T follicular helper cell (primary cell): ENCODE measurements at places on chromosomes 2 and 18.

DNA sequence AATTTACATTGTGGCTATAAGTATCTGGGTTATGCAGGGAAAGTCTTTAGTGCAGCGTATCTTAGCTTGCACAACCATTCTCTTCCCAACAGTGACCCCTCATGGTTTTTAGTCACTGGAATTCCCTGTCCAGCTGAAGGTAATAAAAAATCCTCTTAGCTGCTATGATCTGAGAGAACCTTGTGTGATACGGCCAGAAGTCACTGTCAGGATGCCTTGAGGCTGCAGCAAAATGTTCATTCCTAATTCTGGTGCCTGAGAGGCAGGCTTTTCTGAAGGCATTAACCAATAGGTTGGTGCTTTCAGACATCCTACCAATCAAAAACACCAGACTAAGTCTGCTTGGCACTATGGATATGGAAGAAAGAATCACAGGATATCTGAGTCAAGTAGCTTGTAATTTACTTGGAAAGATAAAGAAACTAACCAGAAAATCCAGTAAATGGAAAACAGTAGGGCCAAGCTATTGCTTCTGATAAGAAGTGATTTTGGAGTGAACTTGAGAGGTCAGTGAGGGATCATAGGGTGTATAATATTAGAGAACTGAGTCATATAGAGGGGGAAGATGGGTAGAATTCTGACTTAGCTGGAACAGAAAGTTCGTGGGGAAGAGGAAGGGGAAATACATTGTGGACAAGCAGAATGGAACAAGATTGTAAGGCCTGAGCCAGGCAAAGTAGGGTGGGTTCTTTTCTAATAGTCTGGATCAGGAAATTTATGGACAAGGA, 89.0 kb upstream of the SLC14A2 start:
- DNase-seq: no peak

GRCh38 chr18:56902653-56903052, 244.2 kb upstream of the BOD1L2 start:
- DNase-seq: no peak

DNA sequence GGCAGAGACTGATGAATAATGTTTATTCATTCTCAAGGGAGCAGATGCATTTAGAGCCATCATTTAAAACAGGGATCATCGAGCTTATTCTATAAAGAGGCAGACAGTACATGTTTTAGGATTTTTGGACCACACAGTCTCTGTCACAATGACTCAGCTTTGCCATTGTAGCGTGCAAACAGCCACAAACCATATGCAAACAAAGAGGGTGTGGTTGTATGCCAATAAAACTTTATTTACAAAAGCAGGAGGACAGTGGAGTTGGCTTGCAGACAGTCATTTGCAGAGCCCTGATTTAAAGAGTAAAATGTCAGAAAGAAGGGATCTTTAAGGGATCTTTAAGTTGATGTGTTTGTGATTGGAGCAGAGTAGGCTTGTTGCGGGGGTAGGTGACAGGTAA, 51.5 kb downstream of the SMIM21 start:
- DNase-seq: no peak

DNA sequence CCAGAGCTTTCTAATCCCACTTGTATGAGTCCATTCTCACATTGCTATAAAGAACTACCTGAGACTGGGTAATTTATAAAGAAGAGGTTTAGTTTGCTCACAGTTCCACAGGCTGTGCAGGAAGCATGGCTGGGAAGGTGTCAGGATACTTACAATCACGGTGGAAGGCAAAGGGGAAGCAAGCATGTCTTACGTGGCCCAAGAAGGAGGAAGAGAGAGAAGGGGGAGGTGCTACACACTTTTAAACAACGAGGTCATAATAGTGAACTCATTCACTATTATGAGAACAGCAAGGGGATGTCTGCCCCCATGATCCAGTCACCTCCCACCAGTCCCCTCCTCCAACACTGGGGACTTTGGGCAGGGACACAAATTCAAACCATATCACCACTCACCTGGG, 67.8 kb downstream of the TTC32 start:
- no peak for DNase-seq

GRCh38 chr2:189492451-189492850, 51.2 kb downstream of the WDR75 start:
- DNase-seq: no peak

GRCh38 chr2:71822463-71822862, 325.2 kb downstream of the CYP26B1 start:
- DNase-seq: no peak

DNA sequence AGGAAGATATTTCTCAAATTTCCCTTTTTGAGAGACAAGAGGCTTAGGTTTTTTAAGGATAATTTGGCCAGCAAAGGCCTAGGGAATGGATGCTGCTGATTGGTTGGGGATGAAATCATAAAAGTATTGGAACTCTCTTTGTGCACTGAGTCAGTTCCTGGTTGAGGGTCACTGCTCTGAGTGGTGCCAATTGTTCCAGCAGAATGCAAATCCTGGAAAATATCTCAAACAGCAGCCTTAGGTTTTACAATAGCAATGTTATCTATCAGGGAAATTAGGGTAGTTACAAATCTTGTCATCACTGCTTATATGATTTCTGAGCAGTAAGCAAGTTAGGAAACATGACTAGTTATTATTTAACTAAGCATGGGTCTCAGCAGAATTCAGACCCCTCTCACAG, 96.2 kb downstream of the RAD51AP2 start:
- no peak for DNase-seq
